ENCODE measurements at places on chromosomes 5 and 9.
A peak's percentile ranks its signal among the peaks of the same experiment; 100 is the strongest.

- DNase-seq: no peak
These were observed 106.3 kb upstream of the SLC27A6 start for GRCh38 chr5:128858995-128859394.

- peak; percentile 35 for DNase-seq
These were observed 105.0 kb downstream of the ERCC6L2 start for GRCh38 chr9:95980262-95981125.

- peak; percentile 79 for DNase-seq
These were observed 101.5 kb downstream of the GCNT1 start for GRCh38 chr9:76560481-76560922.

GRCh38 chr5:15550502-15551112, 50.6 kb downstream of the FBXL7 start:
- no peak for DNase-seq

DNA sequence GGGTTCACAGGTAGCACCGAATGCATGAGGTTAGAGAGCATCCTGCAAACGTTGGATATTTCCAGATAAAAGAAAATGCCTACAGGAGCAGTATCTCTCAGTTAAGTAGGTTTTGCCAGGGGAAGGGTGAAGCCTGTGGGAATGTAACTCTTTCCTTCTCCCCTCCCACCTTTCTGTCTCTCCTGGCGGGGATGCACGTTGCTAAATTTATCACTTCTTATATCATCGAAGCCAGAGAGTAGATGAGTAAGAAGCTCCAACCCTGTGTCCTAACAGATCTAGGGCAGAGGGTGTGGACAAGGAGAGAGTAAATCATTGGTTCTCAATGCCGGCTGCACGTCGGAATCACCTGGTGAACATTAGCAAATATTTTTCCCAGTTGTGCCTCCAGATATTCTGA, 457.5 kb downstream of the ENC1 start:
- DNase-seq: no peak

GRCh38 chr5:124283031-124283430, 463.4 kb downstream of the ZNF608 start:
- no peak for DNase-seq

GRCh38 chr9:98415782-98416181, 160.3 kb upstream of the TBC1D2 start:
- DNase-seq: no peak

- DNase-seq: no peak
These were observed 27.1 kb upstream of the TNIP1 start for GRCh38 chr5:151107738-151108520.

DNA sequence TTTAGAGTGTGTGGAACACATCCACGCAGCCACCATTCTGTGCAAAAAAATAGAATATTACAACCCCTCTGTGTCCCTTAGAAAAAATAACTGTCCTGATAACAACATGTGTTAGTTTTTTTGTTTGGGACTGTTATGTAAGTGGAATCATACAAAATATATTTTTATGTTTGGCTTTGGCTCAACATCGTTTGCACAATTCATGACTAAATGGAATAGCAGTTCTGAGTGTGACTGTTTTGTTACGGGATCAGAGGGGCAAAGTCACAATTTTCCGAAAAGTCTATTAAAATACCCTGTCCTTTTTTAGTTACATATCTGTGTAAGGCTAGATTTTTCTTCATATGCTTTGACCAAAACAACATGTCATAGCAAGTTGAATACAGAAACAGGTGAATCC, 12.8 kb downstream of the MTREX start:
- DNase-seq: no peak

GRCh38 chr9:96483733-96484390, 33.9 kb downstream of the HABP4 start:
- no peak for DNase-seq

DNA sequence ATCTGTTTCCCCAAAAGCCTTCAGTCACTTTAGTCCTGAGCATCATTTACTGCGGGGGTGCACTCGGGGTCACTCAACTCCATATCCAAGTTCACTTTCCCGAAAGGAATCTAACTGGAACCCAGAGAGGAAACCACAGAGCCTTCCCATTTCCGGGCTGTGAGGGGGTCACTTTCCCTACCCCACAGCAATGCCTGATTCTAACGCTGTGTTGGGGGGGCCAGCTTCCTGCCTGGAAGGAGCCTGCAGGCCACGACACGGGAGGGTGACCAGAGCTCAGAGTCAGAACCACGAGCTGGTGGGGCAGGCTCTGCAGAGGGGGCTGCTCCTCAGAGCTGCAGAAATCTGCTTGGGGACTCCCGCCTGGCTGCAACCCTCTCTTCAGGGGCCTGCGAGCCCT, 20.3 kb downstream of the BRD9 start:
- no peak for DNase-seq

DNA sequence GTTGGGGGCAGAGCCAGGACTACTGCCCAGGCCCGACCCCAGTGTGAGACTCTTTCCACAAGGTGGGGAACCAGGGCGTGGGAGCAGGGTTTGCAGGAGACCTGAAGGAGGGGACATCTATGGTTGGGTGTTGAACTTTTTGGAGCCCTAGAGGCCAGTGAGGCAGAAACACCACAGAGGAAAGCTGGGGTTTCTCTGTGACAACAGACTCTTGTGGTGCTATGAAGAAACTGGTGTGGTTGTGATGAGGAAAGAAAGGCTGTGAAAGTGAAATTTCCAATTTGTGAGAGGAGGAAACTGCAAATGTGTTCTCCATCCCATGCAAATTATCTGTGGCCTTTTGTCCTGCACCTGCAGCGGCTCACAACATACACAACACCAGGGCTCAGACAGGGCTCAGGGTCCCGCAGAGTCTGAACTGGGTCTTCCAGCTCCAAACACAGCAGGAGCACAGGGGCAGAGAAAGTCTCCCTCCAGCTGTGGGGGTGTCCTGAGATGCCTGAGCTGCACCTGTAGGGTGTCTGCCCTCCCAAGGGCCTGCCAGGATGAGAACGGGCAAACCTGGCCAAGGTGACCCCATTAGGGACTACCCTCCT, 51.4 kb upstream of the GRHPR start:
- DNase-seq: no peak

DNA sequence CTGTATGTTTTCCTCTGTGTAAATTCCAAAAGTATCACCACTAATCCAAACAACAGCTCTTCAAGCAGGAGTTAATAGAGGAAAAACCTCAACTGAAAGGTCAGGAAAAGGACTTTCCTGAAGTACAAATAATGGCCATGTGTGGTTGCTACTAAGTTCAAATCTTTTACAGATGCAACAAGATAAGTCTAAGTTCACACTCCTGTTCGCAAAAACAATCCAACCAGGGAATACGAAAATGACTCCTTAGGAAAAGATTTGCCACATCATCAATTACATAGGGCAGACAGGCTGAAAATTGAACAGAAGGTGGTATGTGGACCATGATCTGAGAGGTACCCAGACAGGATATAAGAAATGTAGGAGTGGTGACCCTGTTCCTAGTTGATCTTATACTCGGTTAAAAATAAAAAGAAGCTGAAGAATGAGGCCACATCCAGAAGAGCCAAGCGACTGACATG, 210.2 kb downstream of the TSSK1B start:
- DNase-seq: no peak

DNA sequence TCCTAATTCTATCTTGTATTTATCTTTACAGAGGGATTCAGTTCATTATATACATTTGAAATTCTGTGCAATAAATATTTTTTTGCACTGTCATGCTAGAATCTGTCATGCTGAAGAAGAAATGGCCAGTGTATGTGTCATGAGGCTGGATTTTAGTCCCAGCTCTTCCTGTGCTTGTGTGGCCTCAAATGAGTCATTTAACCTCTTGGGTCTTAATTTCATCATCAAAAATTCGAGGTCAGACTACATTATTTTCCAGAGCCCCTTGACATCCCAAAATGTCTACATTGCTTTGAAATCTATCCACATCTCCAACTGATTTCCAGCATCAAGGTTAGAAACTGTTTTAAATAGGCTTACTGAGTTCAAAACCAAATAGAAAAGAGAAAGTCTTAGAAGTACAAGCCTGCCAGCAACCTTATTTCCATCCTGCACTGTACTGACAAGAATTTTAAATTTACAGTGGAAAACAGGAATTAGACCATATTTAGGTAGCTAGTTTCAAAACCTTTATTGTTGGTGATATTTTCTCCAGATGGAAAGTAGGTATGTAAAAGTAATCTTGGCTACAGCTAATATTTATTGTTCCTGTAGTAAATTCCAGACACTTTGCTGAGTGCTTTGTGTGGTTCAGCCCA, 96.7 kb upstream of the MAMDC2 start:
- DNase-seq: peak; percentile 62

- no peak for DNase-seq
These were observed 13.7 kb downstream of the DOCK2 start for GRCh38 chr5:169650701-169651331.

GRCh38 chr9:104879555-104880309, 48.2 kb downstream of the ABCA1 start:
- no peak for DNase-seq

DNA sequence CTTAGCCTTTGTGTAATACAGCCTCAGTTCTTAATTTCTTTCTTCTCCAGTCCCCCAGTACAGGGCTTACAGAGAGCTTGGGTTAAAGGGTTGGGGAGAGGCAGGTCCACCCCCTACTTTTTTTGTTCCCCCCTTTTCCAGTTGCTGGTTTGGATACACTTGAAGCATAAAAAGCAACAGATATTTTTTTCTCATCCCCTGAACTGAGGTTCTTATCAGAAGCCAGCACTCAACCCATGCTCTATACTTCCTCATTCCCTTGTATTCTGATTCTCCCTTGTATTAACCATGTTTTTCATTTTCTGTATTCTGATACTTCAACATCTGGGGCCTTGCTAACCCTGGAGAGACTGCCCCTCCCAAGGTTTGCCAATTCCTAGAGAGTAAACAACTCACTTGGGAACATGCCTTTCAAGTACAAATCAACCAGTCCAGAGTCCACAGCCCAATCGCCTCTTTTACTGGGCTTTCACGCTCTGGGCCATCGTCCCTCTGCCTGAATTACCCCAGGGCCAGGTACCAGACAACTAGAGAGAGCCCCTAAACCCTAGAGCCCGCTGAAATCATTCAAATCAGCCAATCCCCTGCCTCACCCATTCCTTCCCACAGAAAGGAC, 333.4 kb upstream of the PUM3 start:
- no peak for DNase-seq

DNA sequence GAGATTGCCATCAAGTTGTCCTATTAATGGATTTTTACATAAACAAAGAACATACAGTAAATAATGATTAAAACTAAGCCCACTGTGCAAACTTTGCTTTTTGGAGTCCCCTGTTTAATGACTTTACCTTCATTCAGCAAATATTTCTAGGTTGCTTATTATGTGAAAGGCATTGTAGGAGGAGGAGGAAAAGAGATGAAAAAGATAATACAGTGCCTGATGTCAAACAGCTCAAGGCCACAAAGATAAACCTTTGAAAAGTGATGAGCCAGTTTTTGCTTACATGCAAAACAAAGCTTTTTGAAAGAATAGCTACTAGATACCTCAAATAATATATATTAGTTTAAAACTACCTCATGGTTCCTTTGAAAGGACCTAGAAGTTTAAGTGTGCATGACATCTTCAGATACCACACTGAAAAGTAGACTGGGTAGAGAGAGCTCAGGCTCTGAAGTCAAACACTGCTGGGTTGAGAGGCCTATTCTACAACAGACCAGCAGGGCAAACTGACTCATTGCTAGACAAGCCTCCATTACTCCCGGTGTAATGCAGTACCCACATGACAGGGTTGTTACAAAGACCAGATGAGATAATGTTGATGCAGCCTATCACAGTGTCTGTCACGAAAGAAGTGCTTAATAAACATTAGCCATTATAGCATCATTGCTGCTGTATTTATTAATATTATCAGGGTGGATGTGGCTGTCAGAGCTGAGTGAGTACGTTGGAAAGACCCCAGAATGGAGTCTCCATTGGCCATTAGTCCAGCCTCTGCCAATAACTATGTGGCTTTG, 11.8 kb downstream of the DEPDC1B start:
- no peak for DNase-seq

GRCh38 chr9:128360826-128361225, 10.3 kb upstream of the URM1 start:
- DNase-seq: no peak

GRCh38 chr9:83062651-83063527, at the start of gene RASEF:
RASEF (minus strand) TSS chr9:83063142; CDS start chr9:83062867, 275 bp downstream.
- DNase-seq: no peak

GRCh38 chr5:125100951-125101350, 354.5 kb upstream of the ZNF608 start:
- DNase-seq: no peak

- peak; percentile 74 for DNase-seq
These were observed 750 bp upstream of the NPR2 start for GRCh38 chr9:35790385-35791296.

- no peak for DNase-seq
These were observed 32.4 kb downstream of the WHRN start for GRCh38 chr9:114472765-114473446.

DNA sequence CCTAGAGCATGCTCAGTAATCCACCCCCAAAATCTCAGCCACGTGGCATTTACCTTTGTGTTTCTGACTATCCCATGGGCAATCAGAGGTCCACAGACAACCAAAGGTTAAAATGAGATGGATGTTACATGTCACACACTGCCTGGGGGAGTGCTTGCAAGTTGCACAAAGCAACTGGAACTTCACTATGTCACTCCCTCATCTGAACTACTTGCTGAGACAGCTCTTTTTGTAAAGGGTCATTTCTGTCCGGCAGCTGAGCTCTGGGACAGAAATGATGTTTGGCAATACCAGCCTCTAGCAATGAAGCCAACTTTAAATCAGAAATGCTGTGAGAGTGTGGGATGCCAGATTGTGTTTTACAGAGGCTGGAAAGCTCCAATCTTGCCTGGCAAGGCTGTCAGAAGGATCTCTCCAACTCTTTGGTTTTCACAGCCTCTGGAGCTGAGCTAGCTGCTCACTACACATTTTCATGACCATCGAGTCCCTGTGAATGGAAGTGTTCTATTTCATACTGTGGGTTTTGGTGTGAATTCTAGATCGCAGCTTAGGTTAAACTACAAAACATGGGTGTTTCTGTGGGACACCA, 66.3 kb upstream of the TMEM215 start:
- no peak for DNase-seq

GRCh38 chr5:150508828-150509227, 897 bp downstream of the NDST1 start:
- no peak for DNase-seq

GRCh38 chr5:53114988-53115387, 5.4 kb upstream of the MOCS2 start:
- no peak for DNase-seq

DNA sequence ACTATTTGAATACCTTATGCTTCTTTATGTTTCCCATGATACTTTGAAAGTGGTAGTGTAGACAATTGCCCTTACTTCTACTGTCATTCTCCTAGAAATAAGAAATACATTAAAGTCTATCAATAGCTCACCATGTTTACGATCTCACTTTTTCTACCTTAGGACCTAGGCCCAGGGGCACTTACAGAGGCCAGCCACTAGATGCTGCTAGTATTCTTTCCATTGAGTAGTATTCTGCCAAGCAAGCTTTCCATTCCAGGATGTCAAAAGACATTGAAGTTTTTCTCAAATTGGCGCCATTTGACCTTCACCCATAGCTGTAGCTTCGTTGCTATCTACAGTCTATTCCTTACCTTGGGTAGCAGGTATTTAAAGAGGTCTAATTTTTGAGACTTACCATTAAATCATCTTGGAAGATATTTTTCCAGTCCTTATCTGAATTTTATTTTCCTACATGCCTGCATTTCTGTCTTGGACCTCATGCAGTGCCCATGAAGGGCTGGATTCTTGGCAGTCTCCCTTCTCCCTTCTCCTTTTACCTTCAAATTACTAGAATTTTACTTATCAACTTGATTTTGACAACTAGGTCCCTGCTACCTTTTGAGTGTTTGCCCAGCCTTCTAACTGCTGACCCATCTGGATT, 246.0 kb upstream of the NUDT12 start:
- no peak for DNase-seq

- no peak for DNase-seq
These were observed 533 bp downstream of the SREK1IP1 start for GRCh38 chr5:64767959-64768357.

GRCh38 chr5:176658817-176659511, 11.7 kb downstream of the TSPAN17 start:
- peak; percentile 1 for DNase-seq
